ENCODE measurements at places on chromosomes 1 and 21.

- DNase-seq: no peak
Measured at GRCh38 chr1:40014812-40015594, 25.5 kb upstream of the CAP1 start.

GRCh38 chr1:37420456-37420855 is 53.9 kb upstream of the ZC3H12A start:
- DNase-seq: no peak

DNA sequence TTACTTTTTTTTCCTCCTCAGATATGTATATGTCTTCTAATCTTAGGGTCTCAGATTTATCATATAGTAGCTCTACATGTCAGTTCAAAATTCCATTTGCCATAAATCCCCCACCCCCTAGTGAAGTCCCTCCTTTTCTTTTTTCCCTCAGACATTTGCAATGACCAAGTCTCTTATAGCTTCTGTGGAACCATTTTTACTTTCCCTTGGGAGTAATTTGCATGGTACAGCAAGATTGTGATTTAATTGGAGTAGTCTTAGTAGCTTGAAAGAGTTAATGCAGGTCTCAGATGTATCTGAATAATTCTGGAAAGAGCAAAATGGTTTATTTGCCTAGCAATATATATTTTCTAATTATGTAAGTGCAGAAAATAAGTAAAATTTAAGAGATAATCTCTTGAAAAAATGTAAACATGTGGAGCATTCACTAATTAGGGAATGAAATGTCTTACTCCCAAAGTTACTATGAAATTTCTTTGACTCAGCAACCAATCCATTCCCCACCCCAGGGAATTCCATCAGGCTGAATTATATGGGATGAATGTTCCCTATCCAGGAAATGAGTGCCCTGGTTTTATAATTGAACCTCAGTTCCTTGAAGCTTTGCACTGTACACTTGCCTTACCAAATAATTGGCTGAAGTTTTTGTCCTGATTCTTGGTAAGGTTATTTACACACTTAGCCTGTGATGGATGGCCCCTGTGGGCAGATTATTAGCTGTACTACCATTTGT is 267.0 kb downstream of the DNM3 start:
- no peak for DNase-seq

DNA sequence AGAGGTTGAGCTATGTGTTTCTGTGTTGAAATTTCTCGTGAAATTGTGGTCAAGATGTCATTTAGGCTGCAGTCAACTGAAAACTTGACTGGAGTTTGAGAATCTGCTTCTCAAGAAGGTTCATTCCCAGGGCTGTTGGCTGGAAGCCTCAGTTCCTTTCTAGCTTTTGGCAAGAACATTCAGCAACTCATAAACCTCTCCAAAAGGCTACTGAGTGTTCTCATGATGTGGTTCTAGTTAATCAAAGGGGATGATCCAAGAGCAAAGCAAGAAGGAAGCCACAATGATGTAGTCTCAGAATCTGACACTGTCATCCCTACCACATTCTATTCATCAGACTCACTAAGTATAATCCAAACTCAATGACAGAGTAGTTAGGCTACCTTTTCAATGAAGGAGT is 66.6 kb downstream of the SPATA6 start:
- DNase-seq: no peak

All from activated T-cell treated with anti-CD3 and anti-CD28 coated beads, Interleukin-2, amount 50 U/mL, for 48 hours (primary cell).